ENCODE measurements at places on chromosomes 2 and 18.
A peak's percentile ranks its signal among the peaks of the same experiment; 100 is the strongest.

DNA sequence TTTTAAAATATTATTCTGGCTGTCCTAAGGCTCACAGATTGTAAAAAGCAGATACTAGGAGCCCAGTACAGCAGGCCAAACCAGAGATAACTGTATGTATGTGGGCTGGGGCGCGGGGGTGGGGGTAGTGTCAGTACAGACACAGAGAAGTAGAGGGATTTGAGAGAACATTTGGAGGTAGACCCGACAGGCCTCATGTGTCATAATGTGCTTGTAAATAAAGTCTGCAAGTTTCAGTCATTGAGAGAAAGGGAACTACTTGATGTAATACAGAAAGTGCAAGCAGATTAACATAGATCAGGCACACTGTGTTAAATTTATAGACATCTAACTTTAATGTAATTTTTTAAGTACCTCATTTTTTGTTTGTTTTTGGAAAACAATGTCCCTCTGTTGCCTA is 7.4 kb upstream of the POLI start:
- no peak for DNase-seq

DNA sequence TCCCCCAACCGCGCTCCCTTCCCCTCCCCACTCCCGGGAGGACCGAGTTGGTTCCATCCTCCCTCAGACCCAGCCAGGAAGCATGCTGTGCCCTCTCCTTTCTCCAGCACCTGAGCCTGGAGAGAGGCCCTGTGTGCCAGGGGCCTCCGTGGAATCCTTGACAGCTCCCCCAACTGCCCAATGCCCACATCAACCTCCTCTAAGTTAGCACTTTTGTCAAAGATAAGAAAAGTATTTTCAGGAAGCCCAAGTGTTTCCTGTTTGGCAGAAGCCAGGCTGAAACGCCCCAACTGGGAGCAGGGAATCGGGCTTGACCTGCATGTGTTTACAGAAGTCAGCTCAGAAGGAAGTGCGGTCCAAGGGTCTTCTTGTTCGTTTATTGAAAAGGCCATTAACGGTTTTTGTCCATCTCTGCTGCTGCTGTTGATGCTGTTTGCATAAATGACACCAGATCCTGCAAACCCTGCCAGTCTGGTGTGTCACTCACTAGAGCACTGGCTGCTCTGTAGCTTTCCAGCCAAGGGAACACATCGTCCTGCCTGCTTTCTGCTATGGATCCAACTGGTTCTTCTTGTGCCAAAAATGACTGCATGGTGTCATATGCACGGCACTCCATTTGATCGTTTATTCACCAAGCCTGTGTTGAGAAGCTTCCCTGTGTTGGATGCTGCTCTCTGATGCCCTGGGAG is 35.4 kb upstream of the COL6A3 start:
- peak; percentile 25 for DNase-seq

DNA sequence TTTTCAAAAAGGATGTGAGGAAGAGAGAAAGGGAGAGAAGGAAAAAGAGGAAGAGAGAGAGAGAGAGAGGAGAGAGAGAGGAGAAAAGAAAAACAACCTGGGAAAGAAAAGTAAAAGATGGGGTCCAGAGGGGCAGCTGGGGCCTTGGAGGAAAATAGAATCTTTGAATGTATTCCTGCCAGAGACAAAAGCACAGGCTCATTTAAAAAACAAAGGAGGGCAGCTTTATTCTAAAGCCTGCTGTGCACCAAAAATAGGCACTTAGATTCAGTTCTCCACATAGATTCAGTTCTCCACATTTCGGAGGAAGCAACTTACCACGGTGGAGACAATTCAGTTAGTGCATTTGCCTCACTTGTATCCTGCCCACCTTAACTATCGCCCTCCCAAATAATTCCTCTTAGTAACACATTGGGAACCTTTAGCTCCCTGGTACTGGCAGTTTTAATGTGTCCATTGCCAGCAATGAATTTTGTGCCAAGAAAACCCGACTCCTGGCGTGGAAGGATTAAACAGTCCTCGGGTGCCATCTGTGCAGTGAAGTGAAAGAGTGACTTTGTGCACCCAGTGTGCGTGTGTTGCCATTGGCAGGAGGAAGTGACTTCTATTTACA is 71.3 kb downstream of the DPP4 start:
- DNase-seq, result peak; percentile 51

GRCh38 chr18:23422751-23423418 is 30.2 kb upstream of the RIOK3 start:
- DNase-seq, result peak; percentile 34

DNA sequence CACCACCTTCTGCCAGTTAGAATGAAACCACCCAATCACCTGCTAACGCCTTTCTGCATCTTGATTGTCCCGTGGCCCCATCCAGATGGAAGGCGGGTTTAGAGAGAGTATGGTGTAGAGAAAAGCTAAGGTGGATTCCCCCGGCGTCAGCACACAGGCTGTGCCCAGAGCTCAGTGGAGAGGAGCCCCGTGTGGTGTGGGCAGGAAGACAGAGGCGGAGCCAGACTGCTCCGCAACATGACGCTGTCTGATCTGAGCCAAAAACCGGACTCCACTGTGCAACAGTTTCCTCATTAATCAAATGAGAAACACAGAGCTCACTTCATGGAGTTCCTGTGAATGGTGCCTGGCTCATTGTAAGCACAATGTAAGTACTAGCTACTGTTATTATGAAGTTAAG is 448.1 kb upstream of the SMIM21 start:
- no peak for DNase-seq

GRCh38 chr2:219430633-219431615 is 3.7 kb upstream of the SPEG start:
- DNase-seq, result peak; percentile 70

DNA sequence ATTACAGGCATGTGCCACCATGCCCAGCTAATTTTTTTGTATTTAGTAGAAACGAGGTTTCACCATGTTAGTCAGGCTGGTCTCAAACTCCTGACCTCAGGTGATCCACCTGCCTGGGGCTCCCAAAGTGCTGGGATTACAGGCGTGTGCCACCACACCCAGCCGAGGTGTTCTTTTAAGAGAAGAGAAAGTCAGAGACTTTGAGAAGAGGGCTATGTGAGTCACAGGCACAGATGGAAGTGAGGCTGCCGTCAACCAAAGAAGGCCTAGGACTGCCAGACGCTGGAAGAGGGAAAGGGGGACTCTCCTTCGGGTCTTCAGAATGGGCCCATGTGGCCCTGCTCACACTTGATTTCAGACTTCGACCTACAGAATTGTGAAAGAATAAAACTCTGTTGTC is 67.2 kb upstream of the SH3BP4 start:
- DNase-seq, result no peak

DNA sequence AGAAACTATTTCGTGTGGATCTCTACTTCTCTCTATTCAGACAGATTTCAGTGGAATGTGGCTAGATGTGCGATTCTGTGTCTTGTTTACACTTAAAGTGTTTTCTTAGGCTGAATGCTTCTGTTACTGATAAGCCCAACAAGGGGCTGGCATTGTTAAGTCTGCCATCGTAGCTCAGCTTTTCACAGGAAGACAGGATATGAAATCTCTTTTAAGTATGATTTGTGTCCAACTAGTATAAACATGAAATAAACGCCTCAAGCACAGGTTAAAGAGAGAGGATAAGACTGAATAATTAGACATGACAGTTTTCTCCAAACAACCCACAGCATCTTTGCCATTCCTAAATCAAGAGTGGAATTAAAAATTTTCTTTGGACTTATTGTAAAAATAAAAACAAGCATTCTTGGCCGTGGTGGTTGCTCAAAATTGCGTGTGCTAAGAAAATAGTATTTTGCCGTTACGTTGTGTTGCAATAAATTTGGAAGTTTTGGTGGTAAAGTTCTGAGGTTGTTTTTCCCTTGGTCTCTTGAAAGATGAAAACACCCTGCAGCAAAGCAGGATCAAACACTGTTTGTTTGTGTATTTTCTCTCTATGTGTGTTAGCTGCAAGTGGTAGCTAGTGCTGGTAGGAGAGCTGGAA is 1.0 kb downstream of the VIT start:
- DNase-seq, result no peak

- no peak for DNase-seq
These were observed 9.4 kb downstream of the INSIG2 start for GRCh38 chr2:118097657-118098056.

- DNase-seq, result no peak
These were observed 23.2 kb downstream of the FAM124B start for GRCh38 chr2:224378701-224379097.

GRCh38 chr2:10382354-10383061 is 65.6 kb downstream of the ODC1 start:
- no peak for DNase-seq

DNA sequence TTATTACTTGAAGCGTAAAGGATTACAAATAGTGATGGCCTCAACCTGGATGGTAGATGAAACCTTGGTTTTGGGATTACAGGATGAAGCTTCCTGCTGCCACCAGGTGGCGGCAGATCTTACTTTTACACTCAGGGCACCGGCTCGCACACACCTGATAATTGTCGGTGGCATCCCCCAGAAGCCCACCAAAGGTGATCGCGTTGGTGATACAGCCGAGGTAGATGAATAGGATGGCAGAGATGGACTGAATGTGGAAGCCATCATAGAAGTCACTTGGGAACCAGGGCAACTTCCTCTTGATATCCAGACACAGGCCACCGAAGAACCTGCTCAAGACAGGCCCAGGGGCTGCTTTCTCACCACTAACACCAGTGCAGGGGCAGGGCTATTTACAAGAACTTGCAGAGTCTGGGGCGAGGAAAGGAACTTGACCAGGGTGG is 51.8 kb downstream of the MTHFD2 start:
- peak; percentile 4 for DNase-seq

- no peak for DNase-seq
These were observed 87.9 kb upstream of the ITGA6 start for GRCh38 chr2:172339371-172340010.

- no peak for DNase-seq
These were observed 3.8 kb upstream of the LPIN2 start for GRCh38 chr18:3016585-3017297.

GRCh38 chr2:241940329-241940728 is 70.8 kb downstream of the RTP5 start:
- no peak for DNase-seq

GRCh38 chr2:237208373-237209260 is 122.9 kb downstream of the COPS8 start:
- DNase-seq, result no peak

DNA sequence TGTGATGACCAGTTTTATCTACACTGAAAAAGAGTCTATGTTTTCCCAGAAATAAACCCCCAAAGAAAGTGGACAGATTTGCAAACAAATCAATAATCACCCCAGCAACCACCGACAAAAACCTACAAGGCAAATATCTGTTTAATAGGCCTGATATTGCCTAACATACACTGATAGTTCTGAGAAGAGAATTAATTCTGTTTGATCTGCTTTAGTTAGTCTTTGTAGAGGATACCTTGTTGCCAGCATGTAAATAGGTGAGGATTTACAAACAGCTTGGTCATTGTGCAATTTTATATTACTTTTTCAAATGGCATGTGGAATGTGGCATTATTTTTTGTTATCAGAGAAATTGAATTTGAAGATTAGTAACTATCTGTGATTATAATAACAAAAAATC is 86.5 kb downstream of the DCC start:
- no peak for DNase-seq

GRCh38 chr2:25698752-25699151 is 25.4 kb upstream of the DTNB start:
- no peak for DNase-seq

- DNase-seq, result no peak
These were observed 2.9 kb downstream of the SETBP1 start for GRCh38 chr18:44683556-44683955.

Data from NCI-H446 (cell line).